IPS DF 6.9 (cell line): ENCODE measurements at places on chromosomes 5 and 9.

GRCh38 chr9:7579351-7579750 is 220.2 kb downstream of the DMAC1 start:
- DNase-seq: no peak

GRCh38 chr9:76026796-76027195 is 136.3 kb downstream of the PCSK5 start:
- no peak for DNase-seq

DNA sequence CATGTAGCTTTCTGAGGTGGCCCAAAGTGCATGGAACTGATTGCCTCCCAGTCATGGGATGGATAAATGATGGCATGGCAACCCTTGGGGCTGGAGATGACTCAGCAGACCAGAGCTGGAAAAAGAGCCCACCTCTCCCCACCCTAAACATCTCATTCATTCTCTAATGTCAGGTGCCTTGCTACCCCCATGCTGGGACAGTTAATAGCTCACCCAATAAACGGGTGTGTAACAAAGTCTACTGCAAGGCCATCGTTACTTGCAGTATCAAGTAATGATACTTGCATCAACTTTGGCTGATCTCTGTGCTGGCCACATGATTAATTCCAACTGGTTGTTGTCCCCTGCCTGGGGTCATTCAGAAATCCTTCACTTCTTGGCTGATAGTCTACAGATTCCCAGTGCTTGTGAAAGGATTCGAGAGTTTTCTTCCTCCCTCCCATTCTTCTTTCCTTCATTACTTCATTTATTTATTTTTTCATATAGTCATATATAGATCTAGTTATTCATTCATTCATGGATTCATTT is 122.8 kb upstream of the TRIM32 start:
- no peak for DNase-seq

DNA sequence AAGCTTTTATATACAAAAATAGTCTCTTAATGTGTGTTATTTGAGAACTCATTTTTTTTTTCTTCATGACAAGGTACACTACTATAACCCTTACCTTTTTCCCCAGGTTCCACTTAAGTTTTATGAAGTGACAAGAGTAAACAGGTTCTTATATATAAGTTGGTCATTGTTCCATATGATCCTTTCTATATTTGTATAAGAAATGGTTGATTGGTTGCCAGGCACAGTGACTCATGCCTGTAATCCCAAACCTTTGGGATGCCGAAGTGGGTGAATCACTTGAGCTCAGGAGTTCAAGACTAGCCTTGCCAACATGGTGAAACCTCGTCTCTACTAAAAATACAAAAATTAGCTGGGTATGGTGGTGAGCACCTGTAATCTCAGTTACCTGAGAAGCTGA is 108.3 kb downstream of the PCSK1 start:
- no peak for DNase-seq

DNA sequence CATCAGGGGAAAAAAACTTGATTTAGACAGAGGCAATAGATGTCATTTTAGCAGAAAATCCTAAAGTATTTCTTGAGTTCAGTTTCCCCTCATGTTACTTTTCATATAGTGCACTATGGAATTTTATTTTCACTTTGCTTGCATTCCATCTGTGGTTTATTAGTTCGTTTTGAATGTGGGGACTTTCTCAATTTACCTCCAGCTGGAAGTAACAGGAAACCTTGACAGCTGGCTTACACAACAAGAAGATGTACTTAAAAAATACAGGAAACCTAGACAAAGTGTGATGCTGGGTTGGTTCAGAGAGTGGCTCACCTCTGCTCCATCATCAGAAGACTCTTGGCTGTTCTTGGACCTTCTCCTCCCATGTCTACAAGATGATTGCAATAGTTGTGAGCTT is 567.0 kb downstream of the CETN3 start:
- DNase-seq: no peak

DNA sequence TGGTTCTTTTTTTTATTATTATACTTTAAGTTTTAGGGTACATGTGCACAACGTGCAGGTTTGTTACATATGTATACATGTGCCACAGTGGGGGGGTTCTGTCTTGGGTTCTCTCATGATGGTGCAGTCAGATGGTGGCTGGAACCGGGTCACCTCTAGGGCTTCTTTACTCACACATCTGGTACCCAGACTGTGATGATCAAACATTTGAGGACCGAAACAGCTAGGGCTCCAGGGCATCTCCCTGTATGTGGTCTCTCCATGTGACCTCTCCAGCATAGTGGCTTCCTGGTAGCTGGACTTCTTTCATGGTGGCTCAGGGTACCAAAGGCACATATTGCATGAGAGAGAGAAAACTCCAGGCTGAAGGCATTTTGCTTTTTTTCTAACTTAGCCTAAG is 9.8 kb upstream of the CRHBP start:
- DNase-seq: no peak

GRCh38 chr9:91935066-91935749 is 14.8 kb downstream of the ROR2 start:
- DNase-seq: no peak

DNA sequence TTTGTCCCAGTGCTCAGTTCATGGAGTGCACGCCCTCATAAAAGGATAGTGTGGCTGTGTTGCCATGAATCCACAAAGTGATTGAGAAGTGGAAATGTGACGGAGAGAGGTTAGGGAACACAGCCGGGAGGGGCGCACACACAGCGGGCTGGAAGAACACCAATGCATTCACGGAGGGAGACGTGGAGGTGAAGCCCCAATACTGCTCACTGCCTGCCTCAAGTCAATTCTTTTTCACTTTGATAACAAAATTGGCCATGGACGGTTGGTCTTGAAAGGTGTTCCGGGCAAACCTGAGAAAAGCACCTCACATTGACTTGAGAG is 424.1 kb downstream of the MED10 start:
- no peak for DNase-seq

GRCh38 chr9:110432253-110432652 is 94.6 kb upstream of the TXNDC8 start:
- no peak for DNase-seq

GRCh38 chr5:155332618-155333017 is 319.1 kb downstream of the KIF4B start:
- DNase-seq: no peak

DNA sequence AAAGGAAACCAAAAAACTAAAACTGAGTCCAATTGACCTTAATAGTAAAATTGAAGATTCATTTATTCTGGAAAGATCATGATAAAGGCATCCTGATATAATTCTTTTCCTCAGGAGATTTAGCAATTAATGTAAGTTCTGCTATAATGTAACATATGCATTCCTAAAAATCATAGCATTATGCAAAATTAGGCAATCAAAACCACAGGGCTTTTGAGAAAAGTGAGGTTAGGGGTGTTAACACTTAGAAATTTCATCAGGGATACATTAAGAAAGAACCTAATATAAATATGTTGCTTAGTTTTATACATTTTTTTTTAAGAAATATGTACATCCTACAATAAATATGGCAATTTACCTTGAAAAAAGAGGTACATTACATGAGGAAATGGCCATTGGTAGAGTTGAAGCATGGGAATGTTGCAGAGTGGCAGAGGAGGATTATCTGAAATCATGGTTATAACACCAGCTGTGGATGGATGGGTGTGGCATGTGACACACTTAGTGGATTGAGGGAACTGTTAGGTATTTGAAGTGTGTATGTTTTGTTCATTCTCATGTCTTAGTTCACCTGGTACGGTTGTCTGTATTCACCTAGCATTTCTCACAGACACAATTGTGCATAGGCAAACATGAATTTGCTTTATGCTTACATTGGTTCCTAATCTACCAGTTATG is 51.1 kb downstream of the CCNH start:
- no peak for DNase-seq
